AG04450 (cell line): ENCODE measurements at places on chromosomes 11 and 22. TPM values are rescaled to one million over a fixed set of nuclear protein-coding genes. Genes with fewer than 3 reads are reported as not detected.

- no peak for DNase-seq
Measured at GRCh38 chr11:122661182-122661945, 5.8 kb downstream of the UBASH3B start.

DNA sequence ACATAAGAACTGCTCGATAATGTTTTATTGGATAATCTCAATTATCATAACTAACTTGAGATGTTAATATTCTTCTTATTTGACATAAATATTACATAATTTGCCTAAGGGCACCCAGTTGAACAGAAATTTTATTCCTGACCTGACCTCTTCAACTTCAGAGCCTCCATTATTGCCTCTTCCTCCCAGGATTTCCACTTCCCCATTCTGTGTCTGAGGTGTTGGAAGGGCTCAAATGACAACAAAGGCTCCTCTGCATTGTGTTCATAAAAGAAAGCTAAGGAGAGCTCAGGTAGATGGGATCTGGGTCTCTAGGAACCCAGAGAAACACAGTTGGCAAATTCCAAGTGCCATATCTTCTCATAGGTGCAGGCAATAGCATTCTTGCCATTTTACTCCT, 61.2 kb upstream of the ARHGAP20 start:
- DNase-seq = no peak

SPINDOC gene
- 15.8 and 20.9 TPM in 2 replicates for polyA plus RNA-seq

GRCh38 chr11:84413549-84413948, 1127.4 kb upstream of the CCDC90B start:
- DNase-seq = no peak

DNA sequence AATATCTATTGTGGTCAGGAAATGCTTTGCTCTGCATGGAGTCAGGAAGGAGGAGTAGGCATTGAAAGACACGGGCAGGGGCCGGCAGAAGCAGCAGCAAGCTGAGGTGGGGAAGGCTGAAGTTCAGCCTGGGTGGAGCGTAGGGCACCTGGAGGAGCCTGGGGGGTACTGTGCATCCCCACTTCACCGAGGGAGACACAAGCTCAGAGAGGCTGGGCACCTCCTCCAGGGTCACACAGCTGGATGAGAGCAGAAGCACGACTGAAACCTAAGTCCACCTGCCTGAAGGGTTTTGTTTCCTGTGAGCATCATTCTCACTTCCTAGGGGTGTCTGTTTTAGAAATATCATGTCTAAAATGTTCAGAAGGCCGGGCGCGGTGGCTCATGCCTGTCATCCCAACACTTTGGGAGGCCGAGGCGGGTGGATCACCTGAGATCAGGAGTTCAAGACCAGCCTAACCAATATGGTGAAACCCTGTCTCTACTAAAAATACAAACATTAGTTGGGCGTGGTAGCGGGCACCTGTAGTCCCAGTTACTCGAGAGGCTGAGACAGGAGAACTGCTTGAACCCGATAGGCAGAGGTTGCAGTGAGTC, 138.3 kb downstream of the MPPED1 start:
- DNase-seq = no peak

C22orf31 gene
- polyA plus RNA-seq = 0.11 and 0.12 TPM in 2 replicates

- no peak for DNase-seq
Measured at GRCh38 chr11:134032043-134032442, 36.8 kb upstream of the JAM3 start.

DNA sequence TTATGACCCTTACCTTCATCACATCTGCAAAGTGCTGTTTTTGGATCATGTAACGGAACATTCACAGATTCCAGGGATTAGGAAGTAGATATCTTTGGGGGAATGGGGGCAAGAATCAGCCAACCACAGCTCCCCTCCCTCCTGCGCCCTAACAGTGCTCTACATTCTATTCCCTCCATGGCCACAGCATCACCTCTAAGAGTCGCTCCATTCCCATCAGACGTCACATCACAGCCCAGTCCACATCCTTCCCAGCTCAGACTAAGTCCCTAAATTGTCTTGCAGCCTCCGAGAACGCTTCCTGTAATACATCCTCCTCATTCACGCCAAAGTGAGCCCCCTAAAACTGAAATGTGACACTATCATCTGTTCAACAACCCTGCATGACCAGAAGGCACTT, 5.9 kb downstream of the SCGB1D1 start:
- no peak for DNase-seq

MYOD1 gene
- polyA plus RNA-seq = not detected in 2 replicates

- DNase-seq = no peak
Measured at GRCh38 chr11:20874358-20874757, 205.0 kb downstream of the NELL1 start.

FGF3 gene
- polyA plus RNA-seq = not detected in 2 replicates

PRR33 gene
- polyA plus RNA-seq = not detected in 2 replicates

MIOX gene
- 0.14 and 0.22 TPM in 2 replicates for polyA plus RNA-seq

OR10W1 gene
- not detected in 2 replicates for polyA plus RNA-seq

DLG2 gene
- polyA plus RNA-seq = 0.68 and 0.72 TPM in 2 replicates

- no peak for DNase-seq
Measured at GRCh38 chr22:44538051-44538450, 40.0 kb upstream of the RTL6 start.
